ENCODE measurements at places on chromosomes 6 and 20.
A peak's percentile ranks its signal among the peaks of the same experiment; 100 is the strongest.

DNA sequence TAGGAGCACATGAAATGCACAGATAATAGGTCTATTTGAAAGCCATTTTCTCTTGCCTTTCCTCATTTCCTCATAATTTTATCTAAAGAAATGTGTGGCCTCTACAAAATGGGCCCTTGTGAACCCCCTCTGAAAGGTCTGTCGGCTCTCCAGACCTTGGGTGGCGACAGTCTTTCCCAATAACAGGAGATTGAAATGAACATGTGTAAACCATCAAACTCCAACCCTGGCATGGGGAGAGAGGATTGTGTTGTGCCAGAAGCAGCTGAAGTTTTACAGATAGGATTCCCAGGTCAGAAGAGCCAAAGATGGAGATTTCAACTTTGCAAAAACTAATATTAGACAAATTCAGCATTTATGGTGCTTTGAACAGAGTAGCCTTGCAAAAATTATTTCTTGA is 277.1 kb upstream of the ECI2 start:
- no peak for DNase-seq

- DNase-seq: no peak
Observed at GRCh38 chr6:24154121-24154520, 28.1 kb downstream of the NRSN1 start.

DNA sequence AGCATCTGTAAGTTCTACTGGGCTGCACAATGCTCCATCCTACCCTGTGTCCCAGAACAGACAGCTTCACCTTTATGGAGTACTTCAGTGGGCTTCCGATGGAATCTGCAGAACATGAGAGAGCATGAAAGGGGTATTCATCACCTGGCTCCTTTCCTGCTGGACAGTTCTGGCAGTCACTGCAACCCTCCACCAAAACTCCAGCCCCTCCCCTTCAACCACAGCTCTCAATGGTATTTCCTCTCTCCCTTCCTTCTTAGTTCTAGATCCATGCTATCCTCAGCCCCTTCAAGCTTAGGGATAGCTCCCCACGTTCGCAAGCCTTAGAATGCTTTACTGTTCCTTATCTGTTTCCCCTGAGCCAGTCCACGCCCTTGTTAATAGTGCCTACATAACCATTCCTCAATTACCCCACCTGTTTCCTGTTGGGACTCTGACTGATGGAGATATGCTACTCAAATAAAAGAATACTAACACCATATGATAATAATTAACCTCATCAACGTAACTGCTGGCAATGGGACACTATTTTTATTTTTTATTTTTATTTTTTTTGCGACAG is 26.8 kb downstream of the TRAM2 start:
- DNase-seq: no peak

- DNase-seq: no peak
Observed at GRCh38 chr20:22861990-22862389, 173.1 kb upstream of the SSTR4 start.

GRCh38 chr6:101224751-101225150 is 168.8 kb upstream of the GRIK2 start:
- DNase-seq: no peak

GRCh38 chr6:17151888-17152287 is 50.0 kb downstream of the STMND1 start:
- no peak for DNase-seq

DNA sequence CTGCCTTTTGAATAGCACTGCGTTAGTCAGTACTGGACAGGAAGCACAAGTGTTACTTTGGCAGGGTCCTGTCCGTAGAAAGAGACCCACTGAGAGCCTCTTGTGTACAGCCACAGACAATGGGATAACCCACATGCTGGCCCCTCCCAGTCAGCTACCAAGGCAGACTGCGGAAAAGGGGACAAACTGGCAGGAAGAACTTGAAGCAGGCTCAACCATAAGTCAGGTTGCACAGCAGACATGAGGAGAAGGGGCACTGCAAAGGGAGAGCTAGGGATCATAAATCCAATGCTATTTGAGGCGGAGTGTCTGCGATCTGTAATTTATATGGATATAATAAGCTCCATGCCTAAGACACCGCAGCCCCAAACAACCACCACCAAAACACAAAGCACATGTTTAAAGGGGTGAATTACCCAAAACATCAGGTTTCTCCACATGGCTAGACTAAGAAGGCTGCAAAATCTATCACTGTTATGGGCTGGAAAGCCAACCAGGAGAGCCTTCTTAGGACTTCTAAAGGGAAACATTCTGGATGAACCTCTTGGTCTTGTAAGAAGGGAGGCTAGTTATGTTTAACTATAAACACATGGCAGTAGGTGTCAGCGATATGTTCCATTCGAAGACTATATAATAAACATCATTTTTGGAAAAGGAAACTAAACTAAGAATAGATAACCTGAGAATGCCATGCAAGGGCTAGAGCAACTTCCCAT is 141.7 kb downstream of the BACH2 start:
- no peak for DNase-seq

DNA sequence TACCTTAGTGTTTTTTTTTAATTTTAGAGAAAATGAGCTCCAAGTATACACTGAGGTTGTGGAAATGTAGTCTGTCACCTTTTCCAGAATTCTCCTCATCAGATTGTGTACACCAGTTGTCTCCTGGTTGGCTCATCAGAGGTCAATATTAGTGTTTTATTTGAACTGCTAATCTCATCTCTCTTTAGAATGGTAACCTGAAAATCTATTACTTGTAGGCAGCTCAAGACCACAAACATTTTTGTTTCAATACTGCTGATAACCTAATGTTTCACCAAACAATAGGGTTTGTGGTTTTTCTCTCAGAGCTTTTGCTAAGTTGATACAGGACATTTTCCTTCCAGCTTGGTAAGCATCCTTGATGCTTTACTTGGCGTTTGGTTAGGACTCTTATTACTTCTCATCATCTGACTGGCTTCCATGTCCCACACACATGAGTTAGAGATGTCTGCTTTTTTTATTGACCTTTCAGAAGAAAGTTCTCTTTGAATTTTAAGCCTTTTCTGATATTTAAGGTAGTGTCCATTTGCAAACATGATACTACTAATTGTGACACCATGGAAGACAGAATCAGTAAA is 15.1 kb downstream of the ADGRG6 start:
- no peak for DNase-seq

- DNase-seq: no peak
Observed at GRCh38 chr6:92399911-92400310, 1019.4 kb downstream of the EPHA7 start.

GRCh38 chr6:62129127-62129526 is 156.9 kb downstream of the KHDRBS2 start:
- no peak for DNase-seq

DNA sequence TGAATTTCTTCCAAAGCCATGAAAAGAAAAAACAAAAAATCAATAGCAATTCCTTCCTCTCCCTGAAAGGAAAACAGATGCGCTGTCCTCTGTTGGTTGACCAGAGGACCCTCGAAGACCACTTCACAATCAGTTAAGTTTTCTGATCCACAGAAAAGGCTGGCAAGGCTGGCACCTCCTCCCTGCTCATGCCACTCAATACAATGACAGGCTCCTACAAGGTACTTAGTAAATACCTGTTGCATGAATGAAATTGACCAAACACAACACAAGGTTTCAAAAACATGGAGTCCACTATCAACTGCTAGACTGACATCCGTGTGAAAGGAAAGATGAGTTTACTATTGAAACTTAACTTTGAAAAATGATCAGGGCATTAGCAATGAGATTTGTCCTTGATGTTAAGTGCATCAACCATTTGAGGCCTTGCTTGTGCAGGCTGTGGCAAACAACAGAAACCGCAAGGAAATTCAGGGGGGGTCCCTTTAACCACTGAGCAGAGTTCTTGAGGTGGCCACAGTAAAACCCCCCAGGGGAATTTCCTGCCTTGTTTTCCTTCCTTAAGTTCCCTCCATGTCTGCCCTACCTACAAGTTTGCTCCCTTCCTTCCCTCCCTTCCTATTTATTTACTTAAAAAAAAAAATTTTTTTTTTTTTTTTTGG is 27.9 kb upstream of the RTF2 start:
- no peak for DNase-seq

DNA sequence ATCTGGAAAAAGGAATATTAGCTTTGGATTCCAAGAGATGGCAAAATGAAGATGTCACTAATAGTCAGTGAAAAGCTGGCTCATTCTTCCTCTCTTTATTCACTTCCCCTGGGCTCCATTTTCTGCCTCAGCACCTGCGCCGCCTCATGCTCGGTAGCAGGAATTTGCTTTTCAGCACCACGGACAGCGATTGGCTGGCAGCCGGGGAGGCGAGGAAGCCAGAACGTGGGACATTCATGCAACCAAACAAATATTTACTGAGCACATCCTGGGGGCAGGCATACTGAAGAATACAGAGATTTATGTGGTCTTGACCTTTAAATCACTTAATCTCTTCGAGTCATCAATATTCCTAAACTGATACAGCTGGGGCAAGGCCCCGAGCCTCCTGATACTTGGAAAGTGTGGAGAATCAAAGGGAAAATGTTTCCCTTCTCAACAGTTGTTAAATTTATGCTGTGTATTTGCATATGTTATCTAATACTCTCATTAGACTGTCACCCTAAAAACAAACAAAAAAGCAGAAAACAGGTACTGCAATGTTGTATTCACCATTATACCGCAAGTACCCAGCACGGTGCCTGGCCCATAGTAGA is 12.1 kb upstream of the PDYN start:
- DNase-seq: peak; percentile 96

- peak; percentile 45 for DNase-seq
Observed at GRCh38 chr6:28816909-28817807, 106.6 kb downstream of the TRIM27 start.

DNA sequence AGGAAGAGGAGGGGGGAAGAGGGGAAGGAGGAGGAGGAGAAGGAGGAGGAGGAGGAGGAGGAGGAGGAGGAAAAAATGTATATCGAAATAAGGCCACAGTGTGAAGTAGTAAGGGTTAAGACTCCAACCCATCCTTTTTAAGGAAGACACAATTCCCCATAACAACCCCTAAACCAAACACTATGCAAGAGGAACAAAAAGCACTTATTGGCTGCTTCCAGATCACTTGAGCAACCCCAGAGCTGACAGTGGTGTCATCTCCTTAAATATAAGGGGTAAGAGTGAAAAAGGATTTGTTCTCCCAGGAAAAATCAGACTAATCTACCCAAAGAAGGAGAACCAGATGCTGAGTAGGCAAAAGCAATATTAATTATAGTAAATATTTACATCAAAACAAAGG is 169.1 kb upstream of the SASH1 start:
- no peak for DNase-seq

DNA sequence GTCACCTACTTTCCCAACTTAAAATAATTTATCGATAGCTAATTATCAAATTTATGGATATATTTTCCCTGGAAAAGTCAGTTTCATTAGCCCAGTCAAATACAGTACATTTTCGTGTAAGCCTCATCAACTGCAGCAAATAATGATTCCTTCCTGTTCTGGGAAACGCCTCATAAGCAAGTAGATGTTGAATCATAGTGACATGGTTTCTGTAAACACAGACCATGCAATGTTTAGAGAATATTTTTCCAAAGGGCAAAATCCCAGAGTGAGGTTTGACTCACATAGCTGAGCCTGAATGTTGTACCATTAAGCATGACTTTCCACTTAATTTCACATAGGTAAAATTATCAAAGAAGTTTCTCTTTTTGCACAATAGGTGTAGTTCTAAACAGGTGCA is 16.7 kb upstream of the VNN1 start:
- no peak for DNase-seq

- DNase-seq: no peak
Observed at GRCh38 chr6:105317607-105318533, 85.0 kb downstream of the PREP start.

GRCh38 chr20:32165836-32166545 is 41.6 kb downstream of the PLAGL2 start:
- DNase-seq: no peak

GRCh38 chr6:130625825-130626527 is 201.2 kb upstream of the SMLR1 start:
- no peak for DNase-seq

GRCh38 chr20:15916623-15917022 is 656.6 kb downstream of the KIF16B start:
- DNase-seq: no peak

DNA sequence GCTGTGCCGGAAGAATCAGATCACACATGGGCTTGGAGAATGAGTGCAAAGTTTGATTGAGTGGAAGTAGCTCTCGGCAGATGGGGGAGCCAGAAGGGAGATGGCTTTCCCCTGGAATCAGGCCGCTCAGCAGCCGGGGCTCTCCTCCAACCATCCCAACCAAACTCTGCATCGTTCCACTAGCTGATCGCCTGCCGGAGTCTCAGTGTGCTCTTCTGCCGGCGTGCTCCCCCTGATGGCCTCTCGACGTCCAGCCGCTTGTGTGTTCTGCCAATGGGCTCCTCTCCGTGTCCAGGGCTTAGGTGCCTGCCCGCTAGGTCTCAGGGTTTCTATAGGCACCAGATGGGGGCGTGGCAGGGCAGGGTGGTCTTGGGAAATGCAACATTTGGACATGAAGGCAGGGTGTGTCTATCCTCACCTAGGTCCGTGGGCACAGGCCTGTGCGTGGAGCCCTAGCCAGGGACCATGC is 4.9 kb upstream of the BIRC7 start:
- DNase-seq: peak; percentile 72

DNA sequence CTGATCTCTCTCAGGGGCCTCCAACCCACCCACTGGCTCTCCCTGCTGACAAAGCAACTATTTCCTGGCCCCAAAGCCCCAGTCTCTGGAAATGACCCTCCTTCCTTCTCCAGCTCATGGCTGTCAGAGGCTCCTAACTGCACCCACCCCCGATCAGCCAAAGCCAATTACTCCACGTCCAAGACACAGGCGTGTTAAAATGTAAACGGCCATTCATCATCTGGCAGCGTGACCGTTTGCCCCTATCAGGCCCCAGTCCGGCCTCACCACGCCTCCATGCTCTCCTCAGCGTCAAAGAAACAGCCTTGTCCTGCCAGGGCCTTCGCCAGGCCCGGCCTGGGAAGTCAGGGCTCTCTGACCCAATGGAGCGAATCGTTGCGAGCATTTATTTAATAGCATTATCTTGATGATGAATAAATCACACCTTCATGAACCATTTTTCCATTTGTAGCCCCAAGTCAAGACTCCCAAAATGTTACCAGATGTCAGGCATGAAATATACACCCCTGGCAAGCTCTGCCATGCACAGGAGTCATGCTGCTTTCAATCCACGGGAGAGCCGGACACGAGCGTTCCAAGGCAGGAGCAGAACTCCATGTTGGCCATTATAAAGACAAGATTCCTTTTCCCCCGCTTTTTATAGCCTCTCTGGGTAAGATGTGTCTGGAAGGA is 17.7 kb downstream of the RIPOR3 start:
- DNase-seq: peak; percentile 49

Data from nephron progenitor cell (in vitro differentiated cells).